ENCODE measurements at places on chromosomes 7 and 10.

DNA sequence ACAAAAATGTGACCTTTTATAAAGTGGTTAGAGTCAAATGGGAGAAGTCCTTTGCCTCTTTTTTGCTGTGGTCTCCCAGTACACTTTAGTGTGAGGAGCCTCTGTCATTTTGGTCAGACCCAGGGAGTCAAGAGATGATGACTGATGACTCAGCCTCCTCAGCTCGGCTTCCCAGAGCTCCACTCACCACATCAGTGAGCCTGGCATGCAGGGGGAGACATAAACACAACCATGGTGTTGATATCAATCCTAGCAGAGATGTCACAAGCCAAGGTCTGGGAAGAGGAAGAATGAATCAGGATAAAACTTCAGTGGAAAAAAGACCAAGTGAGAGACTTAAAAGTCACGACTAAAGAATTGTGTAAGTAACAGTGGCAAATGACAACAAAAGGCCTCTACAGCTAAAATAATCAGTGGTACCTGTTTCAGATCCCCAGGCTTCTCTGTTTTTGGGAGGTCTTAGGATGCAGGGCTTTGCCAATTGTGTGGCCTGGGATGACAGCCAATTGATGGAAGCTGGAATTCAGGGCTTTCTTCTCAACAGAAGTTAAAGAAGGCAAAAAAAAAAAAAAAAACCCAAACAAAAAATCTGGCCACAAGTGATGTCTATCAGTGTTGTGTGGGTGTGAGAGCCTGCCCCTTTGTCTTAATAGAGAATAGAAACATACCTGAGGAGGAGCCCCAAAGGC is 50.2 kb downstream of the TFAM start:
- no peak for DNase-seq

GRCh38 chr10:4532976-4533375 is 293.0 kb upstream of the AKR1E2 start:
- DNase-seq = no peak

- no peak for DNase-seq
Measured at GRCh38 chr7:46932676-46933424, 649.1 kb downstream of the TNS3 start.

DNA sequence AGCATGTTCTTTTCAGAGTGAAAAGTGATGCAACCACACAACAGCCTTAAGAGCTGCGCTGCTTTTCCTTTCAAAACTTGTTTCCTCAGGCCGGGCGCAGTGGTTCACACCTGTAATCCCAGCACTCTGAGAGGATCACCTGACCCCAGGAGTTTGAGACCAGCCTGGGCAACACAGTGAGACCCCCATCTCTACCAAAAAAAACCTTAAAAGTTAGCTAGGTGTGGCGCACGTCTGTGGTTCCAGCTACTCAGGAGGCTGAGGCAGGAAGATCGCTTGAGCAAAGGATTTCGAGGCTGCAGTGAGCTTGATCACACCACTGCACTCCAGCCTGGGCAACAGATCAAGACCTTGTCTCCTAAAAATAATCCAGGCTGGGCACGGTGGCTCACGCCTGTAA is 2.0 kb downstream of the COX19 start:
- DNase-seq = no peak

- no peak for DNase-seq
Measured at GRCh38 chr7:156162451-156162850, 350.2 kb upstream of the SHH start.

GRCh38 chr10:10053051-10053450 is 964.6 kb upstream of the CELF2 start:
- no peak for DNase-seq

Measured in activated CD4-positive, alpha-beta T cell treated with anti-CD3 and anti-CD28 coated beads, Interleukin-2, amount 10 ng/mL, durations not matched to agents 7 days and 5 days (primary cell).